ENCODE measurements at places on chromosomes 16 and 17.

GRCh38 chr17:82327289-82327688 lies 6.3 kb downstream of the SECTM1 start:
- DNase-seq: no peak

DNA sequence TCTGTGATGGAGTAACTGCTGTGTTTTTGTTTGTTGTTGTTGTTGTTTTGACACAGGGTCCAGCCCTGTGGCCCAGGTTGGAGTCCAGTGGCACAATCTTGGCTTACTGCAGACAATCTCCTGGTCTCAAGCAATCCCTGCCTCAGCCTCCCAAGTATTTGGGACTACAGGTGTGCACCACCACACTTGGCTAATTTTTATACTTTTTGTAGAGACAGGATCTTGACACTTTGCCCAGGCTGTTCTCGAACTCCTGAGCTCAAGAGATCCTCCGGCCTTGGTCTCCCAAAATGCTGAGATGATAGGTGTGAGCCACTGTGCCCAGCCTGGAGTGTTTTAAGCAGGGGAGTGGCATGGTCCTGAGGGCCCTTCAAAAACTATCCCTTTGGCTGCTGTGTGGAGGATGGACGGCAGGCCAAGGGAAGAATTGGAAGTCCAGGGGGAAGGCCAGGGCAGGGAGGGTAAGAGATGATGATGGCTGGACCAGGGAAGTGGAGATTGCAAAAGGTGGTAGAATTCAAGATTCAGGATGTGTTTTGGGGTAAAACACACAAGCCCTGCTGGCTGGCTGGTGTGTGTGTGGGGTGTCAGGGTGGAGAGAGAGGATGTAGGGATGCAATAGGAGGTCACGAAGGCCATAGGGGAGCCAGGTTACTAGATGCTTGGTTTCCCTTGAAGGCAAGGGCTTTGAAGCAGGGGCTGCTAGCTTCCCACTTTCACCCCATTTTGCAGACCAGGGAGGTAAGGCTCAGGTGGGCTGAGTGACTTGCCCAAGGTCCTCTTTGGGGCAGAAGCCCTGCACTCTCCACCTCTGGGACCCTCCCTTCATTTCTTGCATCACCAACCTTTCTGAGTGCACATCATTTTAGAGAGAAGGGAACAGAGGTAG lies 18.8 kb upstream of the PLLP start:
- DNase-seq: no peak

- DNase-seq: no peak
These were observed 26.2 kb upstream of the RFFL start for GRCh38 chr17:35089586-35090296.

DNA sequence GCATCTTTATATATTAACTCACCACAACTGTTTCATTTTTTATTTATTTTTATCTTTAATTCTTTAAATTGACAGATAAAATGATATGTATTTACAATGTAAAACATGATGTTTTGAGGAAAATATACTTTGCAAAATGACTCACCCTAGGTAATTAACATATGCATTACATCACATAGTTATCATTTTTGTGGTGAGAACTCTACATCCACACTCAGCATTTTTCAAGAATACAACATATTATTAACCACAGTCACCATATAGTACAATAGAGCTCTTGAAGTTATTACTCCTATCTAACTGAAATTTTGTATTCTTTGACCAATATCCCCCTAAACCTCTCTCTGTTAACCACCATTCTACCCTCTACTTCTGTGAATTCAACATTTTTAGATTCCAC lies 194.7 kb upstream of the KIF2B start:
- no peak for DNase-seq

DNA sequence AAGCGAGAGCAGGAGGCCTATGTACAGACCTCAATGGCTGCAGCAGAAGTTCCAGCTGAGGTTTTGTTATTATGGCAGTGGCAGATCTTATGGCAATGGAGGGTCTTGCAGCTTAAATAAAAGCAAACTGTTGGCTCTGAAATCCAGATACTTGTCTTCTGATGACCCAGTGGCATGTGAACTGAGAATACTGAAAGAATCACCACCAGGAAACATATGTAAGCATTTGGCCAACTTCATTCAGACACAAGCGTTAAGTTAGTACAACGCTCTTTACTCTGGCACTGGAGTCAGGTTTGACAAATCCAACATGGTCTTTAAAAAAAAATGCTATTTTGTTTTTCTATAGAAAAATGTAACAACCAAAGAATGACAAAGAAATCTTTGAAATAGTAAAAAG lies 70.5 kb downstream of the CFDP1 start:
- no peak for DNase-seq

DNA sequence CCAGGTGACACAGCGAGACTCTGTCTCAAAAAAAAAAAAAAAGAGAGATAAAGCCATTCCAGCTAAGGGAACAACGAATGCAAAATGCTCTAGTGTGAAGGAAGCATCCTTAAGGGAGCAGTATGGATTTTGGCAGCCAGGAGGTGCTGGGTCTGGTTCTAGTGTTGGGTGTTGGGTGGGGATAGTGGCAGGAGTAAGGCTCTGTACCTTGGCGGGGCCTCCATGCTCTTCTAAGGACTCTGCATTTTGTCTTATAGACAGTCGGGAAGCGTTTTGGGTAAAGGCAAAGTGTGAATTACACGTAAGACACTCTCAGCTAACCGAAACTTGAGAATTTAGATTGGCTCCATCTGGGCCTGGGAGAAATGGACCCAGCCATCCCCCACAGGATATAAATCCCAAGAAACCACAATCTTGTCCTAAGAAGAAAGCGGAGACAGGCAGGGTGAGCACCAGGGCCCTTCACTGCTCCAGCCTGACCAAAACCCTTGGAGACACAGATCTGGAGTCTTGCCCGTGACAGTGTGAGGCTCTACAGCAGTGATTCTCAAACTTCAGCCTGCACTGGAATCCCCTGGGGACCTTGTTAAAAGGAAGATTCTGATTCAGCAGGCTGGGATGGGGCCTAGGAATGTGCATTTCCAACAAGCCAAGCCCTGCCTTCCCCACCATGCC lies 33.1 kb upstream of the PHB1 start:
- DNase-seq: no peak

DNA sequence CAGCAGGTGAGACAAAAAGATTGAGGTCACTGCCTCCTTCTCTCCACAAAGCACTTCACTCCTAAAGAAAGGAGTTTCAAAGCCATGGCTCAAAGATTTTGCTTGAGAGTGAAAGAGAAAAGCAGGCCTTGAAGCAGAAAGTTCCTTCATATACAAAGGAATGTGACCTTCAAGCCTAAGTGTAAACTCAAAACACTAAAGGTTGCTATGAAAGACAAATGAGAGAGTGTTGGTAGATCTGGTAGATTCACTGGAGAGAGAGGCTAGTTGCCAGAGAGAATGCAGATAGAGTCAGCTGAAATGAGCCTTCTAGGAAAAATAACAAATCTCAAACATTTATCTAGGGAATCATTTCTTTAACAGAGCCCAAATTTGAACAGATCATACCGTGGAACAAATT lies 305.2 kb downstream of the CDH8 start:
- no peak for DNase-seq

DNA sequence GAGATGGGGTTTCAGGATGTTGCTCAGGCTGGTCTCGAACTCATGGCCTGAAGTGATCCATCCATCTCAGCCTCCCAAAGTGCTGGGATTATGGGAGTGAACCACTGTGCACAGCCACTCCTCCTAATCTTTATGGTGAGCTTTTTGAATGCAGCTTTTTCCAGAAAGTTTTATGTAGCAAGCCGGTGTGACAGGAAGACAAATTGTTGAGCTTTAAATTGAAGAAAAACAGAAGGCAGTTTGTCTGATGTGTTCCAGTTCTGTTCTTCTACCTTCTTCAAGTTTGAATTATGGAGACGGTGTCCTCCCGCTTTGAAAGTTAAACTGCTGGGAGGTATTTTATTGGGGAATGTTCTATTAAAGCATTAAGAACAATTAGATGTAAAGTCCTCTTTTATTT lies 177.1 kb downstream of the SNX29 start:
- no peak for DNase-seq

DNA sequence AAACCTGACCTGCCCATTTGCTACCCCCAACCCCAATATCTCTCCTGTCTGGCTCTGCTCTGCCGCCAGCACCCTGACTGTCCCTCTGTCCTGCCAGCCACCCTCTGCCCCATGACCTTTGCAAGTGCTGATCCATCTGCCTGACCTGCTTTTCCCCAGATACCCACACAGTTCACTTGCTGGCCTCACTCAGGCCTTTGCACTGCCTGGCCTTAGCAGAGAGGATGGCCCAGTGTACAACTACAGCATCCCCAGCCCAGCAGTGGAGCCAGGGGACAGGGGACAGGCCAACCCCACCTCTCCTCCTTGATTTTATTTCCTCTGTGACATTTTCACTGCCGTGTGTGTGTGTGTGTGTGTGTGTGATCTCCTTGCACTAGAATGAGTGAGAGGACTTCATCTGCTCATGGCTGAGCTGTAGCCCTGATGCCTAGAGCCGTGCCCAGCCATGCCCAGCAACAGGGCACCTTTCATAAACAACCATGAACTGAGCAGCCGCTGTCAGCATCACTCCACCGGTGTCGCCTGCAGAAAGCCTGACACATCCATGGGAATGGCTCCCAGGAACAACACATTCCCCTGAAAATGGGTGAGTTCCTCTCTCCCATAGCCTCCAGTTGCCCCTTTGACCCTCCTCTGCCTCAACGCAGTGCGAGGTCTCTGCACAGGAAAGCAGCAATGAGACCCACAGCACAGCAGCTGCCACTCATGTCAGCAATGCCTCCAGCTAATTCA lies 36.0 kb upstream of the RBFOX3 start:
- no peak for DNase-seq

GRCh38 chr17:31558748-31559583 lies 167.5 kb downstream of the RAB11FIP4 start:
- no peak for DNase-seq

DNA sequence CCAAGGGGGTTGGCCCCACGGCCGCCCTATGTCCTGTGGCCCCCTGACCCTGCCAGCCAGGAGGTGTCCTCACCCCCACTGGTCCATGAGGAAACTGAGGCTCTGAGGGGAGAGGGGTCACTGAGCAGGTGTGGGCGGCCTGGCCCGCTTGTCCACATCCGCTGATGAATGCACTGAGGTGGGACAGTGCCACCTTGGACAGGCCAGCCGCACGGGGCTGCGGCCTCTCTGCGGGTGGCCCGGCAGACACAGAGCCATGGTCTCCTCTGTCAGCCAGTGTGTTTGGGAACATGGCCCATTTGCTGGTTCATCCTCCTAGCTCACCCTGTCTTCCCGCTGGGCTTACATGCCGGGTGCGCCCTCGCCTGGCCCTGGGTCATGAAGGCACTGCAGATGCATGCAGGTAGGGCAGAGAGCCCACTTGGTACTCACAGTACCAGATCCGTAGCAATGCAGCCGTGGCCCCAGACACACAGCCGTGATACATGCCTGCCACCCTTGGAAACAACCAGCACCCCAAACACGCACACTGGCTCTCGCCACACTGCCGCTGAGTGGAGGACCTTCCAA lies 93.9 kb downstream of the ENGASE start:
- no peak for DNase-seq

GRCh38 chr17:72420775-72421127 lies 299.9 kb downstream of the SOX9 start:
- no peak for DNase-seq

DNA sequence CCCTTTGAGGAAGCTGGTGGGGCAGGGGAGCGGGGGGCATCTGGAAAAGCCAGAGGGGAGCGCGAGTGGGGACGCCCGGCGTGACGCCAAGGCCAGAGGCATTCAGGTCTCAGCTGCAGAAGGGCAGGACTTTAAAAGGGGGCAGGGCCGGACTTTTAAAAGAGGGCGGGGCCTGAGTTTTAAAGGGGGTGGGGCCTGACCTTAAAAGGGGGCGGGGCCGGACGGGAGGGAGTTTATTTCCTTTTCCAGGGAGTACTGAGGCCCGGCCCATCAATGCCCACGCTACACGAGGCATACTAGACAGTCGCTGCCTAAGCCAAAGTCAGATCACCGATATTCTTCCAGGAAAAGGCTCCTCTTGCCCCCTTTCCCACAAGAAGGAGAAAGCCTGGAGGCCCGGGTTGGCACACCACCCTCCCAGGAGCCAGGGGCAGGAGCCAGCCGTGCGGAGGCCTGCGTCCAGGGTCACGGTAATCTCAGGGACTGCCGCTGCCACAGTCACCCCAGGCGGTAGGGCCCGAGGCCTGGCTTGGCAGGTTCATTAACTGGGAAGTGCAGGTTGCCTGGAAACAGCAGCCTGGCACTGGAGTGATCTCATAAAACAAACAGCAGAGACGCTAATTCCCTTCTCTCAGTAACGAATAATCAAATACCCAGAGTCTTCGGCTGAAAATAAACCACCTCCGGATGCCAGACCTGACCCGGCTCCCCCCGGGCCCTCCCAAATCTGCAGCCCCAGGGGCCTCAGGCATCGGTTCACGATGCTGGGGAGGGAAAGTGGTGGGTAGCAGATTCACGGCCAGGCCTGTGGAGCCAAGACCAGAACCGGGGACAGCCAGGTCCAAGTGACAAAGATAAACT lies 90.7 kb downstream of the TIMM22 start:
- no peak for DNase-seq

- DNase-seq: no peak
These were observed 24.9 kb upstream of the ZFPM1 start for GRCh38 chr16:88428156-88428555.

- DNase-seq: no peak
These were observed 482 bp downstream of the BAHCC1 start for GRCh38 chr17:81395600-81396277.

- DNase-seq: no peak
These were observed 74.1 kb upstream of the CDH11 start for GRCh38 chr16:65195998-65196397.

DNA sequence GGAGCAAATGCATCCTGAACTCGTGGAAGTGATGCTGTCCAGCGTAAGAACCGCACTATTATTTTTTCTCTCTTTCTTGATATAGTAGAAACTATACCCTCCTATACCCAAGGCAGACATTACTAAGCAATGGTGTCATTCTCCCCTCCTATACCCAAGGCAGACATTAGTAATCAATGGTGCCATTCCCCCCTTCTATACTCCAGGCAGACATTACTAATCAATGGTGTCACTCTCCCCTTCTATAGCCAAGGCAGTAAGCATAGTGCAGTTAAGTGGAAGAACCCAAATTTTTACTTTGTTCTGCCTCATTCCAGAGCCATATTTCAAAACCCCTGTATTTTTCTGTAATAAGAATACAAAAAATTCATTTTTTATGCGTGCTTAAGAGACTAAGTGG lies 506.2 kb upstream of the EEF2KMT start:
- no peak for DNase-seq

DNA sequence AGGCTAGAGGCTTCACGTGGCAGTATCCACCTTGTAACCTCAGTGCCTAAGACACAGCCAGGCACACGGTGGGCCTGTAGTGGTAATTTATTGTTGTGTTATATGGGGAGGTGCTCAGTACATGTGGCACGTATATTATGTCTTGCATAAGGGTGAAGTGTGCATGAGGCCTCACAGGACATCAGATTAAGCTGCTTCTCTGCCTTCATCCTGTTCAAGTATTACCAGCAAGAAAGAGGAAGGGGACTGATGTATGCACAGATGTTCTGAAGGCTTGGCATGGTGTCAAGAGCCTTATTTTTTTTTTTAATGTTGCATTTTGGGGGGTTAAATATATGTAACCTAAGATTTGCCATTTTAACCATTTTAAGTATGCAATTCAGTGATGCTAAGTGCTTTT lies 71.6 kb downstream of the ABCC1 start:
- no peak for DNase-seq

Measured in NCI-H524 treated with DMSO at 0.1 percent for 48 hours (cell line).